ENCODE measurements at places on chromosomes 4 and X.

GRCh38 chr4:151833174-151833573, 72.4 kb upstream of the GATB start:
- DNase-seq = no peak

DNA sequence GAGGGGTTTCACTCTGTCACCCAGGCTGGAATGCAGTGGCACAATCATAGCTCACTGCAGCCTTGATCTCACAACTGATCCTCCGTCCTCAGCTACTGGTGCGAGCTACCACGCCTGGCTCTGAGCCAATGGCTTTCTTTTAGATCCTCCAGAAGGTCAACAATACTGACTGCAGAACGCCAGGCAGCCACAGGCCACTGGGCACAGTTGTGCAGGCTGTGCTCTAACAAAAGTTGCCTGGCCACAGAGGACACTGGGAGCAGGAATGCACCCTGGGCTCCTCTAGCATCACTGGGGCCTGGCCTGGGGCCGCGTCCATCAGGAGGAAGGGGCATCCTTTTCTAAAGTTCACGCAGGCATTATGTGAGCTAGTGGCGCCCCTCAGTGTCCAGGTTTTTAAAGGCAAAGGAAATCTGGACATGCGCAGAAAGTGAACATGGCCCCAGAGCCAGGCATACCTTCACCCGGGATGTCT, 14.9 kb upstream of the PORCN start:
- DNase-seq = no peak

DNA sequence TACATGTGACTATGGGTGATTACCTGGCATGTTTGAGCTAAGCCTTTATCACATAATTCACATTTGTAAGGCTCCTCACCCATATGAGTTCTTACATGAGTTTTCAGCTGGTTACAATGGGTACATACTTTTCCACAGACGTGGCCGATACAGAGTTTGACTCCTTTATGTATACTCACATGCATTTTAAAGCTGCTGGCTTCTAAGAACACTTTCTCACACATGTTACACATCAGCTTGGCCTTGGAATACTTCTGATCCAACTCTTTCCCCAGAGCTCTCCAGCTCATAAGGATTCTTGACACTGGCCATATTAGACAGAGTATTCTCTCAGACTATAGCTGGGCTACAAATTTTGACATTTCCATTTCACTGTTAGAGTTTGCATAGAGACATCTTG, 66.3 kb downstream of the TAB3 start:
- DNase-seq = no peak

DNA sequence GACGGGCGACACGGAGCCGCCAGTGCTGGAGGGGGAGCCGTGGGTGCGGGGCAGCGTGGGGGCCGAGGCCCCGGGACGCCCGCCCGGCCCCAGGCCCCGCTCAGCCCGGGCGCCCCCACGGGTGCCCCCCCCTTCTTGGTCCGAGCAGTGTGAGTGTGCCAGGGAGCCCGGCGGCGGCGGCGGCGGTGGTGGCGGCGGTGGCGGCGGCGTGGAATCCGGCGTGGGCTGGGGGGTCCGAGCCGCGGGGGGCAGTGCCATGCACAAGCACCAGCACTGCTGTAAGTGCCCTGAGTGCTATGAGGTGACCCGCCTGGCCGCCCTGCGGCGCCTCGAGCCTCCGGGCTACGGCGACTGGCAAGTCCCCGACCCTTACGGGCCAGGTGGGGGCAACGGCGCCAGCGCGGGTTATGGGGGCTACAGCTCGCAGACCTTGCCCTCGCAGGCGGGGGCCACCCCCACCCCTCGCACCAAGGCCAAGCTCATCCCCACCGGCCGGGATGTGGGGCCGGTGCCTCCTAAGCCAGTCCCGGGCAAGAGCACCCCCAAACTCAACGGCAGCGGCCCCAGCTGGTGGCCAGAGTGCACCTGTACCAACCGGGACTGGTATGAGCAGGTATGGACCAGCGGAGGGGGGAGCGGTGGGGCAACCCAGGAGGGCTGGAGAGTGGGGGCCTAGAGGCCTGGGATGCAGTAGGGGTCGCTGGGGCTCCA, 466 bp downstream of the DLG3 start:
- no peak for DNase-seq

DNA sequence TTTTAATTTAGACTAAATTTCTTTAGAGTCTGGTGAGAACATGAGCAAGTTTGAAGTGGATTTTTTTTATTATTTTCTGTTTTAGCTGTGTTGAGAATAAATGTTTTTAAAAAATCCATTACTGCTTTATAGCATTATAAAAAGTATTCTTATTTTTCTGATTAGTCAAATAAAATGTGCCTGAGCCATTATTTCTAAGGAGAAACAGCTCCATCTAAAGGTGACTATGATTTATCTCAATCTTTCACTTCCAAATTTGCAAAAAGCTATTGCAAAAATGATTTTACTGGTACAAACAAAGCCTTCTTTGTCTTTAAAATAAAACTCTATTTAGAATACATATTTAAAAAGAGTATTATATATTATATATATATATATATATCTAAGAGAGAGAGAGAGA, 959.2 kb downstream of the FAM133A start:
- DNase-seq = no peak

DNA sequence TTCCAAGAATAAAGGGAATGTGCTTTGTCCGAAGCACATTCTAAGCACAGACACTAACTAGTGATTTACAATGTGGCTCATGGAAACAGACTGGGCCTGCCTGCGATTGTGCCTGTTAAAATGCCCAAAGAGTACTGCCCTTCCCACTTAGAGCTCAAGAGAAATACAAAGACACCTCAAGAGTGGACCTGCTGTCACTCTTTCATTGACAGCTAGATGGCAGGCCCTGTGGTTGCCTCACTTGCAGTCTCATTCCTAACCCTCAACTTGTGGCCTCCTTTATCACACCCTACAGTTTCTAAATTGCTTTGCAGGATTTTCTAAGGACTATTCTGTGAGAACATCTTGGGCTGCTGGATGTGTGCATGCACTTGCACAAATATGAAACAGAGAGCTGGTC, 331.0 kb upstream of the EMCN start:
- DNase-seq = no peak

DNA sequence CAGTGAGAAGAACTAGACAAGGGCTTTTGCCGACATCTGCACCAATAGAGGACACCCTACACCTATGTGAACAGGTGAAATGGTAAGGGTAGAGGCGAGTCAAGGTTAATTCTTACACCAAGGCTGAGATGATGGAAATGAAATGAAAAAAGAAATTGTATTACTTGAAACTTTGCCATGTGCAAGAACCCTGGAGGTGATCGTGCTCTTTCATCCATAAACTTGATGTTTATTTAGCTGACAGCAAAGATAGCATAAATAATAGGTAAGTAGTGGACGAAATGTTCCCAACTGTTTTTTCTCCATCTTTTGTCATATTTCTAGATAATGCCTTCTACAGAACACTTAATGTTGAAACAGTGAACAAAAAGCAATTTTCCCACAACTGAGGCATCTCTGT, 162.5 kb downstream of the BANK1 start:
- no peak for DNase-seq

DNA sequence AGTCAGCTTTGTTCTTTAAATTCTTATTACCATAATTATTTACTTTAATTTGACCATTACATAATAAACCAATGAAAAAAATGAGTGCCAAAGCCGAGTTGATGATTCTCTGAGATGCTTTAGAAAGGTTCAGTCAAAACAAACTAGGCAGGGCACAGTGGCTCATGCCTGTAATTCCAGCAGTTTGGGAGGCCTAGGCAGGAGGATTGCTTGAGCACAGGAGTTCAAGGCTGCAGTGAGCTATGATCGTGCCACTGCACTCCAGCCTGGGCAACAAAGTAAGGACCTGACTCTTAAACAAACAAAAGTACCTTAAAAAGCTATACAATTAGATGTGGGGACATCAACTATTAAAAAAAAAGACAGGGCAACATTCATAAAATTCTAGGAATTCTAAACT, 75.0 kb downstream of the AFAP1 start:
- DNase-seq = no peak

- DNase-seq = no peak
Observed at GRCh38 chr4:62460329-62460728, 1260.2 kb downstream of the ADGRL3 start.

DNA sequence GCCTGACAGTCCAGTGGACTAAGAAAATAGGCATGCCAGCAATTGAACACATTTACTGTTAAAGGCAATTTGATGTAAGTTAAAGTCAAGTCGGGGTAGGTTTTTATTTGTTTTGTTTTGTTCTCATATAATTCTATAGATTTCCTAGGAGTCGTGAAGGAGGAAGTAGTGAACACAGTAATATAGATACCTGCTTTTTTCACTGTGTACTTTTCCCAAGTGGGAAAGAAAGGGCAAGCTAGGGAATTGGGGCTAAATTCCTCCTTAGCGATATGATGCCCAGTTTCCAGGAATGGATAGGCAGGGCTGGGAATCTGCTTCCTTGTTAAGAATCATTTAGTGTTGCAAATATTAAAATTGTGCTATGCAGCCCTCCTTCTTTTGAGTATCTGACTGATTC, 271.0 kb downstream of the ARHGAP24 start:
- no peak for DNase-seq

- no peak for DNase-seq
Observed at GRCh38 chr4:73892966-73893365, 23.8 kb downstream of the CXCL1 start.

DNA sequence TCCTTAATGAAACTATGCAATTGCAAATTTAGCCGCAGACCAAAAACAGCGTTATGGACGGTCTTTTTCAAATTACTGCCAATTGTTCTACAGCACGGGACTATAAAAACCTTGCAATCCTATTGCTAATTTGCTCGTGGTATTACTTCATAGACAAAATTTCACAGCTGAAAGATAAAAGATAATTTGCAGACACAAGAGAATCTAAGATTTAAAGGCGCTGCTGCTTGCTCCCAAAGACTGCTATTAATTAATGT, 1.4 kb upstream of the CAMK2D start:
- DNase-seq = no peak

GRCh38 chrX:133415276-133416105, at the start of gene GPC4:
TSS of gene GPC4 (minus strand) at chrX:133415489. CDS start at chrX:133414965, 524 bp downstream.
- DNase-seq = no peak

- DNase-seq = no peak
Observed at GRCh38 chr4:165301833-165302232, 25.6 kb upstream of the MSMO1 start.

GRCh38 chr4:80184825-80185756, 12.2 kb upstream of the PRDM8 start:
- no peak for DNase-seq

GRCh38 chr4:146308951-146309350, 94.6 kb downstream of the REELD1 start:
- DNase-seq = no peak

DNA sequence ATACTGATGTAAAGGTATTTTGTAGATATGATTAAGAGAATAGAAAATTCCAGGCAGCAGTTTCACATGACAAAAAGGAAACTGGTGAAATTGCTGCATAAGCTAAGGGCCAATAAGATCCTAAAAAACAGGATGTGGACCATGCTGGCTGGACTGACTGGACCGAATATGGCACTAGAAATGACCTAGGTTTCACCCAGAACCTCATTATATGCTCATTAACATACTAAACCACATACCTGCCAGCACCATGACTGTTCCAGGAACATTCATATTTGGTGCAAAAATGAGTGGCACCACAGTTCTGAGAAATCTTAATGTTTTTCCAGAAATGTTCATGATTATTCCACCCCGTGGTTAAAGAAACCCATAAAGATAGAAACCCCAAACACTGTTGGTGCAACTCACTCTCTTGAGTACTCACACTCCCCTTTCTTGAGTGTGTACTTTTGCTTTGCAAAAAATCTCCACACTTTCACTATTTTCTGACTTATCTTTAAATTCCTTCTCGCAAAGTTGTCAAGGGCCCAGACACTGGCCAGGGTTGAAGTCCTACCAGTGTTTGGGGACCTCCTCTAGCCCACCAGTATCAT, 74.0 kb downstream of the FANCB start:
- no peak for DNase-seq

DNA sequence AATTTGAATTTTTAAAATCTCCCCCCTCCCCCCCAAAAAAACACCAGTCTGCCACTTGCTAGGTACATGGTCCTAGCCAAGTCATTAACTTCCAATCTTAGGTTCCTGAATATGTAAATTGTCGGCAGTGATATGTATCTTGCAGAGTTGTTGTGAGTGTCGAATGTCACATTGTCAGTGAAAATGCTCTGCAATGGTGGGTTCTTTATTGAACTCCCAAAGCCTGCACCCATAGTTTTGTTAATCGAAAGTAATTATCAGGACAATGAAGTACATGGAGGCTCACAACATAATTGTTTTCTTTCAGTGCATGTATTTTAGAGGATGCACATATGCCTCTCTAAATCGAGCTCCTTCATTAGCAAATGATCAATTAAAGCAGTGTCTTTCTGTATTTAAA, 185.6 kb upstream of the S100G start:
- no peak for DNase-seq

DNA sequence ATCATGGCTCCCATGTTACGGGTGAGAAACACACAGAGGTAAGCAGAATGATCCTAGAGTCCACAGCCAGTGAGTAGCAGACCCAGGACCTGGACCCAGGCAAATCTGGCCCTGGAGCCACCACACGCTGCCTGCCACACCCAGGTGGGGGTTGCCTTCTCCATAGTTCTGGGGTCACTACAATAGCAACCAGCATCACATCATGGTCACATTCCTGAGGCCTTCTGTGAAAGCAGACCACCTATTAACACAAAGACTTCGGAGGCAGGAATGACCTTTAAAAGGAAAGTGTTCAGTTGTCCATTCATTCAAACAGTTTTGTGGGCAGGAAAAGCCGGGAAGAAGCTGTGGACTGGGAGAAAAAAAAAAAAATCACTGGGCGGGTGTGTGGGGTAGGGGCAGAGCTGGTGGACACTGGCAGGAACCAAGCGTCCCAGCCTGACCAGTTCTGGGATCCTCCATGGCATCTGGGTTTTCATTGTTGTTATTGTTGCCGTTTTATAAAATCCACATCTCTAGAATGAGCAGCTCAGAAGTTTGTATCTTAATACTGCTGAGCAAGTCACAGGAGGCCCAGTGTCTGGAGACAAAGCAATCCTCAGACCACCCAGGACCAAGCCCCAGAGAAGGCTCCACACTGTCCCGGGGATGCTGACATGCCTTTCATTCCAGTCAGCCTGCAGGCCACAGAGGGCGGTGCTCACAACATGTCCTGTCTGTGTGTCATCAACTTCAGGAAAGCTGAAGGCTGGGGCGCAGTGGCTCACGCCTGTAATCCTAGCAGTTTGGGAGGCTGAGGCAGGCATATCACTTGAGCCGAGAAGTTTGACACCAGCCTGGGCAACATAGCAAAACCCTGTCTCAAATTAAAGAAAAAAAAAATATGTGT, 67.0 kb downstream of the SEL1L3 start:
- no peak for DNase-seq

All from AG09309 (cell line).